ENCODE measurements at places on chromosomes 13 and 19. TPM values are rescaled to one million over a fixed set of nuclear protein-coding genes. Genes with fewer than 3 reads are reported as not detected.

- DNase-seq: no peak
These were observed 24.1 kb downstream of the SLC25A30 start for GRCh38 chr13:45393941-45394570.

DNA sequence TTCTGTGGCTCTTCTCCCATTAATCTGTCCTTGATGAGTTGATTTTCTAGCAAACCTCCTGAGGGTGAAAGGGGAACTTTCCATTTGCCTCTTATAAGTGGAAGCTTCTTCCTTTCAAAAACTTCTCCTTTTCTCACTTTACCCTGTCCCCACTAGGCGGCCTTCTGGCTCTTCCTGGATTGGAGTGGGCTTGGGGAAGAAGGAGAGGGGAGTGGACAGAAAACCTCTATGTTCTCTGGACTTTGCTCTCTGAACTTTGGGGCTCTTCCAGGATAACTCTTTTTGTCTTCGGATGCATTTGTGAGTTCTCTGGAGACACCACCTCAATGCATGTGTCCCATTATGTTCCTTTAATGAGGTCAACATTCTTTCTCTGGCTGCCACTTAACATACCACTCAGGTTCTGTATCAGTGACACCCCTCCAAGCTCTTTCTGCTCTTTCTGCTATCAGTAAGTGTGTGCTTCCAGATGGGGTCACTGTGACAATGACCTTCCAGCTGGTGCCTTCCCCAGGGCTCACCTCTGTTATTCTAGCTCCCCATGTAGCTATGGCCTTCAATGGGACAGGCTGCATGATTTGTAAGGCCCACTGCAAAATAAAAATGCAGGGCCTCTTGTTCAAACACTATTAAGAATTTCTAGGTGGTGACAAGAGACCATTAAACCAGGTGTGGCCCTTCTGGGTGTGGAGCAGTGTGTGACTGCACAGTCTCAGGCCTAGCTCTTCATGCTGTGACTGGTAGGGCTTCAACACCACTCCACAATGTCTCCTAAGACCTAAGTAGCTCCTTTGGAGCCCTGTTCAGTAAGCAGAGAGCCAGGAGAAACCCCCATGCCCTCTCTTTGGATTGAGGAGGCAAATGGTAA is 389.2 kb downstream of the EFNB2 start:
- no peak for DNase-seq

- no peak for DNase-seq
These were observed 43.9 kb downstream of the TNFSF13B start for GRCh38 chr13:108313382-108313781.

DNA sequence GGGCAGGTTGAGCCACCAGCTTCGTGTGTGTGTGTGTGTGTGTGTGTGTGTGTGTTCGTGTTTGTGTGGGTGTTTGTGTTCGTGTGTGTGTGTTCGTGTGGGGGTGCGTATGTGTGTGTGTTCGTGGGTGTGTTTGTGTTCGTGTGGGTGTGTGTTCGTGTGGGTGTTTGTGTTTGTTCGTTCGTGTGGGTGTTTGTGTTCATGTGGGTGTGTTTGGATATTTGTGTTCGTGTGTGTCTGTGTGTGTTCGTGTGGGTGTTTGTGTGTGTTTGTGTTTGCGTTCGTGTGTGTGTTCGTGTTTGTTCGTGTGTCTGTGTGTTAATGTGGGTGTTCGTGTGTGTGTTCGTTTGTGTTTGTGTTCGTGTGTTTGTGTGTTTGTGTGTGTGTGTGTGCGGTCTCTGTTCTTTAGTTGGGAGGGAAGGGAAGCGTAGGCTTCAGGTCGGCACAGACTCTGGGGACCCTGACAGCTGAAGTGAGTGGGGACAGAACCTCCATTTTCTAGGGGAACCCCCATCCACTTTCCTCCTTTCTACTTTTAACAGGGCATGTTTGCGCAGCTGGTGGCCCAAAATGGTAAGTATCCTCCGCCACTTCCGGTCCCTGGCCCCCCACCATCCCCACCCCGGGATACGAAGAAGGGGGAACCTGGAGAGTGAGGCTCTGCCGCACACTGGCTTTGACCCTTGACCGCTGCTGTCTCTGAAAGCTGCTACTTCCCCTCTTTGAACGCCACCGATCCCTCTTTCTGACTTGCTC is 1.6 kb downstream of the TNFSF9 start:
- DNase-seq: no peak

DNA sequence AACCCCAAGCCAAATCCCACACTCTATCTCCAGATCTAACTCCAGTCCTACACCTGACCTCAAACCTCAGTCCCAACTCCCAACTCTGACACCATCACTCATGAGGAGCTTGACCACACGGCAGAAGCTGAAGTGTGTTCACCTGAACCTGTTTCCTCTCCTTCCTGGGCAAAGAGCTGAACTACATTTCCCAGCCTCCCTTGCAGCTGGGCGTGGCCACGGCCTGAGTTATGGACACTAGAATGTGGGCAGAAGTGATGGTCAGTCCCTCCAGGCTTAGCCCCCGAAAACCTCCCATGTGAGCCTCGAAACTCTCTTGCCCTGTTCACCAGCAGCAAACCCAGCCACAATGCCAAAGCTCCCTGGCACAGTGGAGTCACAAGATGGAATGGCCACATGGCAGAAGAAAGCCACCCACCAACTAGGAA is 19.5 kb upstream of the MEIS3 start:
- no peak for DNase-seq

- DNase-seq: no peak
These were observed 606.5 kb downstream of the UQCRFS1 start for GRCh38 chr19:28606269-28607032.

DNA sequence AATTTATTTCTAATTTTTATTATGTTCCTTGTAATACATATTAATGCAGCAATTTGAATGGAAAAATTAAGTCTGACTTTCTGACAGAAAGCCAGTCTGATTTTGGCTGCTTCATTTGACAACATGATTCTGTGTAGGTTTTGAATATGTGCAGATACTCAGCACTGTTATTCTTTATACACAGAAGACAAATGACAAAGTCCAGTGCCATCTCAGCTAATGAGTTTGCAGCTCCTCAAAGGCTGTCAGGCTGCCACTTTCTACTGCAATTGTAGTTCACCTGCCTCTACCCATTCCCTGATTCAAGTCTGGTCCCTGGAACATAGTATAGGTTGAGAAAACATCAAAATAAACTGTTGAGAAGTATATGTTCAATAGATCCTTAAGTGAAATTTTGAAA is 2.9 kb upstream of the CHAMP1 start:
- DNase-seq: no peak

DNA sequence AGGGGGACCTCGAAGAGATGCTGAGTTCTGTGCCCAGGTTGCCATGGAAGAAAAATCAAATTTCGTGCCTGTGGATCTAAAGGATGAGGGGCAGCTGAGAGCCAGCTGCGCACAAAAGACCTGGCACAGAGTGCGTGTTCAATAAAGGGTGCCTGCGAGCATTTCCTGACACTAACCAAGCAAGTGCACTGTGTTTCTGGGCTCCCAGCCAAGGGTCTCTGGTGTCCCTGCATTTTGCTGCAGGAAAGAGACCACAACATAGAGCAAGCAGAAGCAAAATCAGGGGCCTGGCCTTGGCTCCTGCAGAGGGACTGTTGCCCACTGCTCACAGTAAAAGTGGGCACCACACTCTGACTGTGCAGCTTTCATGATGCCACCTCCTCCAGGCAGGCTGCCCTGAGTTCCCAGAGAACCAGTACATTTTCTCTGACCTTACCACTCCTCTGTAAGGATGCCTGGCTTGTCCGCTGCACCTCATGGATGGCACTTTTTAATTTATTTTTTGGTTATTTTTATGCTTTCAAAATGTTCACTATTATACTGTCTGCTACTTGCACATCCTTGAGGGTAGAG is 70.8 kb upstream of the GPR12 start:
- no peak for DNase-seq

DNA sequence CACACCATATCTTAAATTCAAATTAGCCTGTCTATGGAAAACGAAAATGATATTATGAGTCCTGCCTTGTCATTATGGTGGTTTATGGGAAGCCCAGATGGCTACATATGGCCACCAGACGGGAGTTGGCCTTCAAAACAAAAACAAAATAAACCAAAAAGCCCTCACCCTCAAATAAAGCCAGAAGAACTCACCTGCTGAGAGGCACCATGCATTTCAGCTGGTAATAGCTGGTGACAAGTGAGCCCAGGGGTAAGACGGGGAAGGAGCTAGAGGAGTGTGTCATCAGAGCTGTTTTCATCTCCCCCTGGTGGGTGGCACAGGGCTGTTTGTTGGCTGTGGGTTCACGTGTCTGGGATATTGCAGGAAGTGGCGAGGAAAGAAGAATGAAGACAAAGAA is 152.9 kb downstream of the EFNB2 start:
- DNase-seq: no peak

- no peak for DNase-seq
These were observed 9.8 kb downstream of the ZNF606 start for GRCh38 chr19:57992841-57993240.

DNA sequence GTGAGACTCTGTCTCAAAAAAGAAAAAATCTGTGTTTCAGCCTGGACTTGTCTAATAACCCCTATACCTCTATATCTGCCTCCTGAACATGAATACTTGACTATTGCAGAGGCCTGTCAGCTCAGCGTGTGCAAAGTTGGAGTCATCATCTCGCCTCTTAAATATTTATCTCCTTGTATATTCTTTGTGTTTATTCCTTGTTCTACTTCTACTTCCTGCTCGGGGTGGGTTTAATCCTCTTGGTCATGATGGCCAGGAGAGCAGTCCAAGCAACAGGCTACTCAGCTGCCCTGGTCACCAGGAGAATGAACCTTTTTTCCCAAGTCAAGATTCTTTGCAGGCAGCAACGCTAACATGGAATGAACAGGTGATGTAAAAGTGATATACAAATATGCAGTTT is 119.1 kb downstream of the PCCA start:
- DNase-seq: no peak

DNA sequence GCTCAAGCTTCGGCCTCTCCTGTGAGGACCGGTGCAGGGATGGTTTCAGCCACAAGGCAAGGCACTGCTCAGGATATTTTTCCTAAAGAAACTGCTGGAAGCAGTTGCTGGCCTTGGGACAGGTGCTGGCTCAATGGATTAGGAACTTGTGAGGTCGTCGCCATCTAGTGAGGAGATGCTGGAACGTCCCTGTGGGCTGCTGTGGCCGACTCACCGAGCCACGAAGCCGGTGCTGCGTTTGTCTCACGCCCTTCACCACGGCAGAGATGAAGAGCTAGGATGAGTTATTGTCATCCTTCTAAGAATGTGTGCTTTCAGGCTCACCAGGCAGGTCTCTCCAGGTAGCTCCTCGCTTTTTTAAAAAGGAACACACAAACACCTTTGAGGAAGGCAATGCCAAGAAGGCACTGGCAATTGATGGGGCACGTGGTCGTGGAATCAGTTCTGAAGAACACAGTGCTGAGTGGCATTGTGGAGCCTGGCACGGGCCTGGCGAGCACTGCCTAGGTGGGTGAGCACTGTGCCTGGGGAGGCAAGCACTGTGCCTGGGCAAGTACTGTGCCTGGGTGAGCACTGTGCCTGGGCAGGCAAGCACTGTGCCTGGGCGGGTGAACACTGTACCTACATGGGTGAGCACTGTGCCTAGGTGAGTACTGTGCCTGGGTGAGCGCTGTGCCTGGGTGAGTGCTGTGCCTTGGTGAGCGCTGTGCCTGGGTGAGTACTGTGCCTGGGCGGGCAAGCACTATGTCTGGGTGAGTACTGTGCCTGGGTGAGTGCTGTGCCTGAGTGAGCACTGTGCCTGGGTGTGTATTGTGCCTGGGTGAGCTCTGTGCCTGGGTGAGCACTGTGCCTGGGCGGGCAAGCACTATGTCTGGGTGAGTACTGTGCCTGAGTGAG is 140.4 kb downstream of the TEX29 start:
- peak; percentile 64 for DNase-seq

GRCh38 chr13:45674908-45675307 is 27.2 kb upstream of the CBY2 start:
- DNase-seq: no peak

DNA sequence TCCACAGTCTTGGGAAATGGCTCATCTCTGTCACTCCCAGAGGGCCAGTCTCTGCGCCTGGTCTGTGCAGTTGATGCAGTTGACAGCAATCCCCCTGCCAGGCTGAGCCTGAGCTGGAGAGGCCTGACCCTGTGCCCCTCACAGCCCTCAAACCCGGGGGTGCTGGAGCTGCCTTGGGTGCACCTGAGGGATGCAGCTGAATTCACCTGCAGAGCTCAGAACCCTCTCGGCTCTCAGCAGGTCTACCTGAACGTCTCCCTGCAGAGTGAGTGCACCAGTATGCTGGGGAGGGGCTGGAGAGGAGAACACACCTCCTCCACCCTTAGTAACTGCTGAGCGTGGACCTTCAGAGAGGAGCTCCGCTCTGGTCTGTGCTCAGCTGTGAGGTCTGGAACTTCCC is 2.3 kb downstream of the SIGLEC9 start:
- peak; percentile 56 for DNase-seq

DNA sequence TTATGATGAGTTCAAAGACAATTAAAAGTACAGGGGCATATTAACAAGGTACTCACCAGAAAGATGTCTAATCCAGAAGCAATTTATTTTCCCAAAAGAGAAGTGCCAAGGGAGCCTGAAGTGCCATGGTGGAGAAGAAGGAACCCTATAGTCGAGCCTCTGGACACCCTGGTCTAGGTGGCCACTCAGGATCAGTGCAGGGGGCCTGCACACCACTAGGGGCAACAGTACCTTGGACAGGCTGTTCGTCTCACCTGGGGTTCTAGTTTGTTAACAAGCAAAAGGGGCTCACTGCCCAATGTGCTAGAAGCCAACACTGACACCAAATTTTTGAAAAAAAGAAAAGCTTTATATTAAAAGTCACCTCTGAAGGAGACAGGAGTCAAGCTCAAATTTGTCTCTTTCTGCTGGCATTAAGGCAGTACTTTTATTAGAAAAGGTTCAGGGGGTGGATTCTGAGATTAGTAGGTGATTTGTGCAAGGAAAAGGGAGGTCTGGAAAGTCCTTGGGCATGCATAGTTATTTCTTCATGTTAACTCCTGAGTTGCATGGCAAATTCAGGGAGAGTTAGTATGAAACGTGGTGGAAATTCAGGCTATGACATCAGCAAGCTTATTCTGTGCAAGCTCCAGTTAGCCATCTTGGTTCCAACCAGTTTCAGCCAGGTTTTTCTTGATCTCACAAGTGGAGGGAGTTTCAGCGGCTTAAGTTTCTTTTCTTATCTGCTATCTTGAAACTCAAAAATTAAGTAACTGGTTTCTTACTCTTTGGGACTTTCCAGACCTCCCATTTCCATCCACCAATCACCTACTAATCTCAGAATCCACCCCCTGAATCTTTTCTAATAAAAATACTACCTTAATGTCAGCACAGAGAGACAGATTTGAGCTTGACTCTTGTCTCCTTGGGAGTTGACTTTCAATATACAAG is 884 bp upstream of the CBY2 start:
- DNase-seq: no peak

GRCh38 chr19:55498246-55498840 is 10.1 kb downstream of the SSC5D start:
- no peak for DNase-seq

DNA sequence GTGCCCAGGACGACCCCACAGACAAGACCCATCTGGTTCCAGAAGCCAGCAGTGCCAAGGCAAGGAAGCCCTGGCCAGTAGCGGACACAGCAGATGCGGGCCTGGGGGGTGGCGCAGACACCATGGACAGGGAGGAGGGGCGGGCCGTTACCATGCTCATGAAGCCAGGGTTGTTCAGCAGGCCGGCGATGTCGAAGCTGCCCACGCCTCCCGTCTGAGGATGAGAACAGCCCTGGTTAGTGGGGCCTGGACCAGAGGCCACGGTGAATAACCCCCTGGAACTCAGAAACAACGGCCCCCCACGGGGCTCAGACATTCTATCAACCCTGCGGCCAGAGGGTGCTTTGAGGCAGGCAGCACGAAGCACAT is 21.5 kb upstream of the SLC39A3 start:
- DNase-seq: no peak

DLL3 gene
- 0.17 TPM for polyA plus RNA-seq

PDX1 gene
- not detected for polyA plus RNA-seq

ZNF563 gene
- polyA plus RNA-seq: 2.5 TPM

CFD gene
- 329 TPM for polyA plus RNA-seq

Data from sigmoid colon (tissue), 7 donors.